ENCODE measurements at places on chromosomes 6 and 20.

DNA sequence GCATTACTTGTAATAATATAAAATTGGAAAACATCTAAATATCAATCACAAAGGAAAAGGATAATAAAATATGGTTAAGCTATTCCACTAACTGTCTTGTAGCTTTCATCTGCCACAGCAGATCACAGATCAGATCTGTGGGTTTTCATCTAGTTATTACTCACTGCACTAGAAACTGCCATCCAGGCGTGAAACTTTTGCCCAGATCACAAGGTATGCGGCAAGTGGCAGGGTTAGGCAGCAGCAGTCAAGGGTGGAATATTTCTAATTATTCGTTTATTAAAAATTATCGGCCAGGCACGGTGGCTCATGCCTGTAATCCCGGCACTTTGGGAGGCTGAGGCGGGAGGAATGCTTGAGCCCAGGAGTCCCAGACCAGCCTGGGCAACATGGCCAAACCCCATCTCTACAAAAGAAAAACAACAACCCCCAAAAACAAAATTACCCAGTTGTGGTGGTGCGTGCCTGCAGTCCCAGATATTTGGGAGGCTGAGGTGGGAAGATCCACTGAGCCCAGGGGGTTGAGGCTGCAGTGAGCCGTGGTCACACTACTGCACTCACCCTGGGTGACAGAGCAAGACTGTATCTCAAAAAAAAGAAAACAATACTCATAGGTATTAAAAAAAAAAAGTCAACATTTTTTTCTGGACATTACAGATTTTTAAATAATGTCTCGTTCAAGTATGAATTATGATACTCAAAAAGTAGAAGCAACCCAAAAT is 32.1 kb downstream of the BEND3 start:
- no peak for DNase-seq

DNA sequence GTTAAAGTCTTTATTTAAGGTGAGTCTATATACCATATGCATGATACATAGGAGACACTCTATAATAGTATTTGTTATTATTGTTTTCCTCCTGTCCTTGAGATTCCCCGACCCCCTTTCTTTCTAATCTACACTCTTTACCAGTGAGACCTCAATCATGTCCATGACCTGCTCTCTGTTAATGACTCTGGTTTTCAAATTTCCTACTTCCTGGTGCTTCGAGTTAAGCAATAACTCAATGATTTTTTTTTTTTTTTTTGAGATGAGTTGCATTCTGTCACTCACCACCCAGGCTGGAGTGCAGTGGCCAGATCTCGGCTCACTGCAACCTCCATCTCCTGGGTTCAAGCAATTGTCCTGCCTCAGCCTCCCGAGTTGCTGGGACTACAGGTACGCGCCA is 574.6 kb upstream of the SLC35B3 start:
- DNase-seq, result no peak

- no peak for DNase-seq
Observed at GRCh38 chr20:20497242-20497978, 129.5 kb downstream of the INSM1 start.

DNA sequence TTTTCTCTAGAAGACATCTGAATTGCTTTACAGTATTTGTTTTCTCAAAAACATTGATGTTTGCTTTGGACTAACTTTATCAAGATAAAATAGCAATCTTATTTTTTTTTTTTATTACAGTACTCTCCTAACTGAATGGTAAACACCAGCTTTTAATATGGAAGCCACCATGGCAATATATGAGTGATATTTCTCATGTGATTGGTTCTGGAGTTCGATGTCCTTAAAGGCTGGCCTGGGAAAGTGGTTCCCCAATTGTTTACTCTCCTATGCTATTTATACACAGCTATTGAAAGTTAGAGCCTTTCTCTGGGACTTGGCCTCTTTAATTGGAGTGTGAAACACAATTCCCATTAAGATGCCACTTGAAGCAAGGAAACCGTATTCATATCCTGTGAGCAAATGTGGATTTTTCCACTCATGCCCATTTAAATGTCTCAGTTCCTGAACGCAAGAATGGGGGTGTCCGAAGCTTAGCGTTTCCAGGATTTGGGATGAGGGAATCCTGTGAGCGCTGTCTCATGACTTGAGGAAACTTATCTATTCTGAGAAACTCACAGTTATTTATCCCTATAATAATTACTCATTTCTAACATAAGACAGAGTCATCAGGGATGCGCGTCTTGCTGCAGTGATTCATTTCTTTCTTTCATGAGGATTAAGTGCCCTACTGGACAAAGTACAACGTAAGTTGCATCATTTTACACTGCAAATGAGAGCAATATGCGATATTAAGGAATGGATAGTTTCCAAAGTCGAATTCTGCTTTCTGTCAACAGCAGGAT is 143.3 kb upstream of the PREP start:
- DNase-seq, result no peak

DNA sequence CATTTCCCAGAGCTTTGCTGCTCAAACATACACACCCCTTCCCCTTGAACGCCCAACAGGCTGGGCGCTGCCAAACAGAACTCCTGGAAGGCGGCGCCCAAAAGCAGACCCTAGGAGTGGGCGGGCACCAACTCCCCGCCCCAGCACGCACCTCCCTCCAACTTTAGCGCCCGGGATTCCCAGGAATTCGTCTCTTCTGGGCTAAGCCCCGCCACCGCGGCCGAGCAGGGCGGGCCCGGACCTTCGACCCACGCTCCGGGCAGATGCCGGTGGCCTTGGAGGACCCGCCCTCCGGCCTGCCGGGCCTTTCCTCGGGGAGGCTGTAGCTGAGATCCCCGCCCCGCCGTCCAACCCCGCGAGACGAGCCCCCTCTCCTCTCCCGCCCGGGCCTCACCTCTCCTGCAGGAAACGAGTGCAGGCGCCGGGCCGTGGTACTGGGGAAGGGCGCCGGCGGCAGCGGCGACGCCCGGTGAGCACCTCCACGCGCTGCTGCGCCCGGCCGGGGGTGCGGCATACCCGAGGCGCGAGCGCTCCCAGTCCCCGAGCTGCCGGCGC is 659 bp downstream of the MCUR1 start:
- DNase-seq, result peak; percentile 20

DNA sequence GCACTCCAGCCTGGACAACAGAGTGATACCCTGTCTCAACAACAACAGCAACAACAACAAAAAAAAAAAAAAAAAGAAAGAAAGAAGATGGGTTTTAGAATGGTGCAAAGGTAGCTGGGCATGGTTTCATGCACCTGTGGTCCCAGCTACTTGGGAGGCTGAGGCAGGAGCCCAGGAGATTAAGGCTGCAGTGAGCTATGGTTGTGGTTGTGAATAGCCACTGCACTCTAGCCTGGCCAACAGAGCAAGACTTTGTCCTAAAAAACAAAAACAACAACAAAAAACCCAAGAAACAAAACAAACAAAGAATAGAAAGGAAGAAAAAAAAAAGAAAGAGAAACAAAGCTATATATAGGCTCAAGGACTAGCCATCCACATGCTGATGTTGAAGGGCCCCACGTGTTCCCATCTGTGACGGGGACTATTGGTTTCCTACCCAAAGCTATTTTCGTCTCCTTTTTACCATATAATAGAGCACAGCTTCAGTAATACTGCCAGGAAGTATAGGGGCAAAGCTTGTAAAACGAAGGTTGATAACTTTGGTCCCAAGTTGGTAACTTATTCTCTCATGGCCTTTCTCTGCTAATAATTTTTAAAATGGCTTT is 7.9 kb upstream of the EEF1E1 start:
- no peak for DNase-seq

GRCh38 chr20:48797850-48798747 is 29.7 kb downstream of the PREX1 start:
- DNase-seq, result no peak

GRCh38 chr6:149320796-149321195 is 3.3 kb downstream of the TAB2 start:
- DNase-seq, result no peak

- DNase-seq, result no peak
Observed at GRCh38 chr6:97177905-97178304, 105.1 kb downstream of the MMS22L start.

DNA sequence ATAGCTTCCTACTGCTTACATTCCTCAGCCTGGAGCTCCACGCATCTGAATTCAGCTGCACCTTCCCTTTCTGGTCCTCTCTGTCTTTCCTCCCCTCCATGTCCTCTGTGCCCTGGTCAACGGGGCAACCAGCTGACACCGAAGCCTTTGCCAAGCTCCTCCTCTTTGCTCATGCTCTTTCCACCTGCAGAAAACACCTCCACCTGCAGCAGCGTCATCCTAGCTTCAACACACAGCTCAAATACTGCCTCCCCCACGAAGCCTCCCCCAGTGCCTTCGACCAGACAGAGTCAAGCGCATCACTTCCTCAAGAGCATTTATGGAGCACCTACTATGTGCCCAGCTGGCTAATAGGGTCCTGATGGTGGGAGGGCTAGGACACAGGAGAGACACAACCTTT is 9.2 kb downstream of the CDH22 start:
- no peak for DNase-seq

DNA sequence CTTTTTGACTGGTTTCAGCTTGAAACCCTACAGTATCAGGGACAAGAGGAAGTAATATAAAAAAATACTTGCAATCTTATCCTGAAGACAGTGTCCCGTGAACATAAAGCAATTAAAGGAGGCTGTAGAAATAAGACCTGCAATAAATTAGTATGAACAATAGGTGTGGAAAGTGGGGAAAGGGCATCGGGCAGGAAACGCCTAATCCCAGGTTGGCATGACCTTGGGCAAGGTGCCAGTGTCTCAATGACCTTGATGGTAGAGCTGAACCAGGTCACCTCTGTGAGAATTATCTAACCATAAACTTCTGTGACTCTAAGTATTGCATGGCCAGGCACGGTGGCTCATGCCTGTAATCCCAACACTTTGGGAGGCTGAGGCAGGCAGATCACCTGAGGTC is 115.2 kb downstream of the LY86 start:
- no peak for DNase-seq

GRCh38 chr6:3987053-3987452 is 91.9 kb downstream of the FAM217A start:
- DNase-seq, result no peak

DNA sequence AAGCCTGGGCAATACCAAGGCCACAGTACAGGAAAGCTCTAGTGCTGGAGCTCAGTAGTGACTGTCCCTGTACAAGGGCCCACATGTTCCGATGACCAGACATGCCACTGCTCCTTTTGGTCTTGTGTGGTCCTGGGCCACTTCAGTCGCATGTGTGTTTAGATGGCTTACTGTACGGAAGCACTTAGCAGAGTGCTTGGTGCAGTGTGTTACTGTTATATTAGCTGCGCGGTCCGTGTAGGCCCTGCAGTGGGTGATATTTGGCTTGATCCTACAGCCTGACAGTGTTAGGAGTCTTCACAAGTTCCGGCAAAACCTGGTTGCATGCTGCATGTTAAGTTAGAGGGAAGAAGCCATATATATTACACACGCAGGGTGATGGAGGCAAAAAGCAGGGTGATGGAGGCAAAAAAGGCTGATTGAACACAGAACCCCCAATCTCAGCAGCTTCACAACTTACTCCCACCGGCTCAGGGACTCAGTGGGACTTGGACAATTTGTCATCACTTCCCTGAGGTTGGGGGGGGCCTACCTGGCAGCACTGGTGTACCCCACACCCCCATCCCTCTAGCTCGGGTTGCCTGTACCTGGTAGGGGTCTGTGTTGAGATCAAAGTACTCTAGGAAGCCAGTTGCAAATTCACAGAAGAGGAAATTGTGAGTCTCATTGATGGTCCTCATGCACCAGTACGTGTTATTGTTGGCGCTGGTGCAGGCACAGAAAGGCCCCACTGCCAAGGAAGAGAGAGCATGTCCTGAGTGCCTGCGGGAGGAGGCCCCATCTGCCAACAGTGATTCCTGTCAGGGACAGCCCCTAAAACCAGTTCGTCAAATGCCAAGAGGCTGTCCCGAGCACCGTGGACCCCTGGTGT is 122.6 kb downstream of the SULF2 start:
- DNase-seq, result no peak

DNA sequence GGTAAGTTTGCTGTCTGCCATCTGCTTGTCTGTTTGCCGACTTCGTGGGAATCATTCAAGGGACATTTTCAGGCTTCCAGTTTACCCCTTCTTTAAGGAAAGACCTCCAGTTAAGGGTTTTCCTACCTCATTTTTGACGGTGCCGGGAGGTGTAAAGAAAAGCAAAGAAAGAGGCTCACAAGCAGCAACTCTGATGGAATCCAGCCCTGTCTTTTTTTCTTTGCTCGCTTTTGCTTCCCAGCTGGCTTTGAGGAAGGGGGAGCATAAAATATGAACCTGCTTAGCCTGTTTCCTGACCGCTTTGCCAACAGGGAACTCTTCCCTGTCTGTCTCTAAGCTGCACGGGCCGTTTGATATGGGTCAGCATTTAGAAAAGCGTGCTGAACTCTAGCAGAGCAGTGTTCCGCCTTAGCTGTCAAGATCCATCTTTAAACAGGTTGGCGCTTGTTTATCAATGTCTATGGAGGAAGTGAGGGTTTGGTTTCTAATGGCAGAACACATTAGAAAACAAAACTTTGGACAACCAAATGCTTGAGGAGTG is 13.8 kb downstream of the SYTL3 start:
- DNase-seq, result no peak

DNA sequence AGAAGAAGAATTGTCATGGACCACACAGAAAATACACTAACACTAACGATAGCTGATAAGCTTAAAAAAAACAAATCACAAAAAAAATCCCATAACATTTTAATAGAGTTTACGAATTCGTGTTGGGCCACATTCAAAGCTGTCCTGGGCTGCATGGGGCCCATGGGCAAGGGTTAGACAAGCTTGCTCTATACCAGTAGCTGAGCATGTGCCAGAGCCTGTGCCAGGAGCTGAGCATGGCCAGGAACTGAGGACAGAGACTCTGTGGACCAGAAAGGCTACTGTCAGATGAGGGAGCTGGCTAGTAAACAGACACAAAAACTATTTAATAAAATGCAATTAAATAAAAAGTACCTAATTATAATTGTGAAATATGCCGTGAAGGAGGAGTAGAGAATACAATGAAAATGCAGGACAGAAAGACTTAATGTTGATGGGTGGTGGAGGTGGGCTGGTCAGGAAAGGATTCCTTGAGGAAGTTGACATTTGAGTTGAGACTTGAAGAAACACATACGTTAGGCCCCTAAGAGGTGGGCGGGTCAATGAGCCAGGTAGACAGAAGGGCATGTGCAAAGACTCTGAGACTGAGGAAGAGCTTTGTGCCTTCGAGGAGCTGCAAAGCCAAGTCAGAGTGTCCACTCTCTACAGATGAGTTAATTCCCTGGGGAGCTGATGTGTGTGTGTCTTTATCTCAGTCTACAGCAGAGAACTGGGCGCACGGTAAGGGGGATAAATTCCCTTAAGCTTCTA is 66.1 kb downstream of the JPH2 start:
- DNase-seq, result no peak

DNA sequence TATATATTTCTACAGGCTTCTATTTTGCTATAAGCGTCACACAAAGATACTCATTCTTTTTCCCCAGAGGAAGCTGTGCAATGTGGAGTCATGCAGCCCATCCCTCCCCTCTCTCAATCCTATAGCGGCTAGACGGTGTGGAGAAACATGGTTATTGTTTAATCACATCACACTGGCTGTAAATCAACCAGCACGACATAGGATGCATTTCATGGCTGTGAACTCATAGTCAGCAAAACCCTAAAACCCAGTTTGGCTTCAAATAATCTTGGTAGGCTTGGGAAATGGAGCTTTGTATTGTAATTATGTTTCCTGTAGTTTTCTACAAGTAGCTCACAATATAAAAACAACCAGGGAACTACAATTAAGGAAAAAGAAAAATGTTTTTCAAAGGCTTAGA is 16.8 kb downstream of the FOXC1 start:
- DNase-seq, result no peak

Measured in naive thymus-derived CD8-positive, alpha-beta T cell (primary cell).